Transverse colon (tissue), 4 donors: ENCODE measurements at places on chromosomes 7 and 10. TPM values are rescaled to one million over a fixed set of nuclear protein-coding genes. Genes with fewer than 3 reads are reported as not detected.

Gene SPOCK2
- 6.8 TPM for total RNA-seq

DNA sequence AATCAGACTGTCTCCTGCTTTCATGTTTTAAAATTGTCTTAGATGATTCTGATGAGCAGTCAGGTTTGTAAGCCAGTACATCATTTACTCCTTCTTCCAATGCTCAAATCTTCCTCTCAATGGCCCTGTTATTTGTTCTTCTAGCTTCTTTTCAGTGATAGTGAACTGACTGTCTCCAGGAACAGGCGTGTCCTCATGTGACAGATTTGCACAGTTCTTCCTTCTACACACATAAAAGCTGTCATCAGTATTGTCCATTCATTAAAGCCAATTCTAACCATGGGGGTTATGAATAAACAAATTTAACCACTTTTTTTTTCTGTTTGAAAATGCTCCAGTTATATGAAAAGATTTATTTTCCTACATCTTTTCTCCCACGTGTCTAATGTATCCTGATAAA, 308.7 kb upstream of the SORCS1 start:
- DNase-seq: no peak

DNA sequence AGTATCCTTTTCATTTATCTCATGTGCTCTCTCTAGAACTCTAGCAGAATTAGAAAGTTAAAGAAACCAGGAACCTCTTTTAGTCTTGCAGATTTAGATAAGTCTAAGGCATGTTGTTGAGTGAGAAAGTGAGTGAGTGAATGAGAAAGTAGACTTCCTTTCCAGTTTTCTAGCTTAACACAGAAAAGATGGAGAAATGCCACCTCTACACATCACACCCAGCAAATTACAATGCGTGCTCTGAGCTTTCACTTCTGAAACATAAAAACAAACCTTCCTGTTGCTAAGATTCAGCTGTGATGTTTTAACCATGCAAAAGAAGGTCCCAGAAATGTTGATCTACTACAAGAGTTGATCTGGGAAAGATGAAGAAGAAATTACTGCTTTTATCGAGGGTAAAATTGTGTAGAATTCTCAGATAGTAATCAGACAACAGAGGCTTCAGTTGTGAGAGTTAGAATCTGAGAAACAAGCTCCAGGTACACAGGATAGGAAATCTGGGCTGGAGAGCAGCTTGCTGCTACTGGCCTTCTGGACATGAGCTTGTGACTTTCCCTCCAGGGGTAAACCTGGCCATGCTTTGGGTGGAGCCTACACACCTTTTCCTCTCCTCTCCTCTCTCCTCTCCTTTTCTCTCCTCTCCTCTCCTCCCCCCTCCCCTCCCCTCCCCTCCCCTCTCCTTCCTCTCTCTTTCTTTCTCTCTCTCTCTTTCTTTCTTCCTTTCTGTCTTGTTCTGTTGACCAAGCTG, 4.6 kb downstream of the CYP3A5 start:
- DNase-seq: no peak

- peak; percentile 90 for DNase-seq
These were observed 19.8 kb downstream of the DNAJB12 start for GRCh38 chr10:72334825-72335393.

- DNase-seq: no peak
These were observed 43.9 kb upstream of the C1QL3 start for GRCh38 chr10:16565604-16566003.

DNA sequence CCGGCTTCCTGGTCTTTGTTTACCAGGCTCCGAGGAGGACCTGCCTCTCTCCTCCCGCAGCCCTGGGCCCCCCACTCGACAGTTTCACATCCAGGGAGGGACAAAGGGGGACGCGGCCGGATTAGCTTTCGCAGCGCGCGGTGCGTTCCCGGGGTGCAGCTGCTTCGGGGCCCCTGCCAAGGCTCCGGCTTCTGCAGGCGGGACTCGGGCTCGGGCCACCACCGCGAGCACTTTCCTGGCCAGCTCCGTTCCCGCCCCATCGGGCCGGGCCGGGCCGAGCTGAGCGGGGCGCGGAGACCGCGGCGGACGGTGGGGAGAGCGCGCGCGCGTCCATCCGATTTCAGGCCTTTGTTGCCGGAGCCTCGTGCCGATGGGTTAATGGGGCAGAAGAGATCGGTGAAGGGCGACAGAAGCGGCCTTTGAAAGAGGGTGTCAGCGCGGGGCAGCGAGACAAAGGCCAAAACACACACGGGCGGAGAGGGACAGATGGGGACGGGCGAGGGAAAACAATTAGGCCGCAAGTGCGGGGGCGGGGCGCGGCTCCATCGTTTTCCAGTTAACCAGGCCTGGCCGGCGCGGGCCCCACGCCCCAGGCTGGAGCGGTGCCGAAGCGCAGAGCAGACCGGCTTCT, 8.5 kb upstream of the UNCX start:
- DNase-seq: no peak

DNA sequence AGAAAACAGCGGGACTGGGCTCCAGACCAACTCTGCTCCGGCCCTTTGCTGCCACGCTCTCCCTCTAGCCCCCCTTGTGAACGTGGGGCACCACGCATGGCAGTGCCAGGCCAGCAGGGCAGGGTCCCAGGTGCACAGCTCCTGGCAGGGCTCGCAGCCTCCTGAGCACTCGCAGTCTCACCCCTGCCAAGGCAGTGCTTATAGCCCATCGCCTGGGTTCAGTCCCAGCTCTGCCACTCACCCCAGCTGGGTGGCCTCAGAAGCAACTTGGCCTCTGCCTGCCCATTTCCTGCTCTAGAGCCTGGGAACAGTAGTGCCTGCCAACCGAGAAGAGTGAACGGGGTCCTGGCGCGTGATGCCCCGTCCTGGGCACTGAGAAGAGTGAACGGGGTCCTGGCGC, 36.3 kb downstream of the CFAP46 start:
- no peak for DNase-seq

- no peak for DNase-seq
These were observed 123.6 kb downstream of the CXCL12 start for GRCh38 chr10:44261296-44261695.

DNA sequence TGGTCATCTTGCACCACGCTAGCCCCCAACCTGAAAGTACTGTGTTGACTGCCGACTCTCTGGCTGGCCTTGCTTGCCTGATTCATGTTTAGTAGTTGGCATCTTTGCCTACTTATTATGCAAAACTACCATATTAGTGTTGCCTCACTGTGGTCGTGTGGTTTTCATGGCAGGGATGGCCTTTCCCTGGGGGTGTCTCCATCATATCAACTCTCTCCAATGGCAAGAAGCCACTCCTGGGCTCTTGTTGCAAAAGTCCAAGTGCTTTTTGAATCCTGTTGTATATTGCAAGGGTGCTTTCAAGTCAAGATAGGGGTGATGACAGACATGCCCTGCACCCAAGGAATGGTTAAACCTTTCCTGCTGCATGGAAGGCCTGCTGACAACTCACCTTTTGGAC, 39.4 kb downstream of the ABLIM1 start:
- DNase-seq: no peak

- no peak for DNase-seq
These were observed 131.3 kb downstream of the FAM53B start for GRCh38 chr10:124612611-124613498.

- no peak for DNase-seq
These were observed 301.6 kb upstream of the HPS1 start for GRCh38 chr10:98748298-98748697.
